ENCODE measurements at places on chromosomes 13 and 19. TPM values are rescaled to one million over a fixed set of nuclear protein-coding genes. Genes with fewer than 3 reads are reported as not detected.

Gene MBD3L4
- not detected for total RNA-seq

Gene WDR87
- total RNA-seq: not detected

Gene PCDH8
- total RNA-seq: 0.30 TPM

Gene CYP4F3
- total RNA-seq: 11.7 TPM

Gene UCHL3
- total RNA-seq: 46.6 TPM

Gene ZNF429
- 7.6 TPM for total RNA-seq

Gene CC2D1A
- total RNA-seq: 82.9 TPM

Gene FGF22
- 13.0 TPM for total RNA-seq

Gene SOX1
- total RNA-seq: not detected

Gene MADCAM1
- total RNA-seq: not detected

Gene NCAN
- not detected for total RNA-seq

Gene PPP6R1
- total RNA-seq: 56.2 TPM

Gene ZNF134
- total RNA-seq: 35.0 TPM

Gene KLK4
- total RNA-seq: 1.6 TPM

Gene ACER1
- total RNA-seq: 22.2 TPM
